ENCODE measurements at places on chromosomes 5 and 9.
A peak's percentile ranks its signal among the peaks of the same experiment; 100 is the strongest.

GRCh38 chr5:122054266-122054665 lies 23.8 kb downstream of the LOX start:
- DNase-seq, result no peak

DNA sequence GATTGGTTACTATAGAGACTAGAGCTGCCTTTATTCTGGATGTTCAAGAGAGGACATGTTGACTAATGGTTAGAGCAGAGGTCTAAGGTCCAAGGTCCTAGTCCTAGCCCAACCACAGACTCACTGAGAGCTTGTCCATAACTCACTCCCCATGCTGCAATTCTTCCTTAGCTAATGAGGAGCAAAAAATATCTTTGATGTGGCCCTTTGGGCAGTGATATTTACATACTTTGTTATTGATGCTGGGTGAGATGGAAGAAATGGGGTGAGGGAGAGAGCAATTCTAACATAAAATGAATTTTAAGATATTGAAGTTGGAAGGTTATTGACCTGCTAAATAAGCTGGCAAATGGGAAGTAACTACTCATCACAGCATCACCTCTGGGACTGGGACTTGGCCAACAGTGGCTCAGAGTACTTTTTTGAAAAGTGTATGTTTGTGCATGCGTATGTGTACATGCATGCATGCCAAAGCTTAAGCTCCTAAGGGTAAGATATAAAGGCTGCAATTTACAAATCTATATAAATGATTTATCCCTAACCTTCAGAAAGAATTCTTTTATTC lies 58.0 kb upstream of the ANKRD55 start:
- no peak for DNase-seq

DNA sequence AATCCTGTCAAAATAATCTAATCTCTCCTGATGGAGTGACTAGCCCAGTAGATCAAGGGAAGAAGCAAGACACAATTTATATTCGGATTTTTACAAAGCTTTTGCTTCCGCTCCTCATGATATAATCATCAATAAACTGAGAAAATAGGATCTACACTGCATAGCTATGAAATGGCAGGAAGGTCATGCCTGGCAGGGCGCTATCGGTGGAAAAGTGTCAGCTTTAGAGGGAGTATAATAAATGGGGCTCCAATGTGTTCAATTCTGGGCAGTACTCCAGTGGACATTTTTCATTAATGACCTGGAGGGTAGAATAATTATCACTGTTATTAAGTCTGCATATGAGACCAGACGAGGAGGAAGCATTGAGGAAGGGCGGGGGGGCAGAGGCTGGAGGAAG lies 1013.3 kb upstream of the DMAC1 start:
- DNase-seq, result no peak

DNA sequence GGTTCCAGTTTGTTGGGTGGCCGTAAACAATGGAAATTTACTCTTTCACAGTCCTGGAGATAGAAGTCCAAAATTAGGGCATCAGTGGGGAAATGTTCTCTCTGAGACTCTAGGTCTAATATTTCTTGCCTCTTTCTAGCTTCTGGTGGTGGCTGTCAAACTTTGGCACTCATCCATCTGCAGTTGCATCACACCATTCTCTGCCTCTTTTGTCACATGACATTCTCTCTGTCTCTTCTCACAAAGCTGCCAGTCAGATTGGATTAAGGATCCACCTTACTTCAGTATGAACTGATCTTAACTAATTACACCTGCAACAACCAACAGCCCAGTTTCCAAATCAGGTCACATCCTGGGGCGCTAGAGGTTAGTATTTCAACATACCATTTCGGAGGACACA lies 222.9 kb upstream of the FTMT start:
- no peak for DNase-seq

DNA sequence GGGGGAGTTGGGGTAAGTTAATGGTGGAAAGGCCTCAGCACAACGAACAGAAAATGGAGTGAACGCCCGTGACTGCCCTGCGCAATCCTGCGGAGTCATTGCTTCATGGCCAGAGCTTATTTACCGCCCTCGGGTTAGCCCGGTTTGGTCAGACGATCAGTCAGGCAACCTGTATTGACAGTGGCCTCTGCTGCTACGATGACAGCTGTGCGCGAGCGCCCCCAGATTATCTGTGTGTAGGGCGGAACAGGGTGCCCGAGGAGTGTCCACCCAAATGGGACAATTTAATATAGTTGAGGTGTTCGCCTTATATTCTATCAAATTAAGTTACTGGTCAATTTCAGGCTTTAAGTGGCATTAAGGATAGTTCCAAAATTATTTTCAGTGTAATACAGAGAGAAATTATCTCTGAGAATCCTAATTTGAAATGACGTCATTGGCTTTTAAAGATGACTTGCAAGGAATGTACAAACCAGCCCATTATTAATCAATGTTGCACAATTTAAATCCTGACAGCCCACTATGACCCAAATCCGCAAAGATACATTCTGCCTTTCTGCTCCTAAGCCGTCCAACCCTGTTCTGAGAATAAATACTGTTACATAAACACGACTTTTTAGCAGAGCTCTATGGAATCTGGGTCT lies 879 bp upstream of the UBQLN1 start:
- peak; percentile 70 for DNase-seq

DNA sequence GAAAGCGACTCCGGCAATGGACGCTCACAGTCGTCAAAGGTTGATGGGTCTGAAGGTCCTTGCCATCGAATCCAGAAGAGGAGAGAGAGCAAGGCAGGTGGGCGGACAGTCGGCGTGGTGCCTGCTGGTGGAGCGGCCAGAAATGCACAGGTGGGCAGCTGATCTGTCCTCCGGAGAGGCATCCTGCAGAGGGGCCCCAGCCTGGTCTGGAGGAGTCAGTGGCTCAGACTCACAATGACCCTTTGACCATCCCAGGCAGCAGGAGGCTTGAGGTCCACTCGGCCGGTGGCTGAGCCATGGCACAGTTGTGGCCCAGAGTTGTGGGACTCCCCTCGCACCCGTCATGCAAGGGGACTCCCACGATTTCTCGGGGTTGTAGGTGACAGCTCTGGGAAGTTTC lies 34.4 kb upstream of the FCN2 start:
- DNase-seq, result no peak

DNA sequence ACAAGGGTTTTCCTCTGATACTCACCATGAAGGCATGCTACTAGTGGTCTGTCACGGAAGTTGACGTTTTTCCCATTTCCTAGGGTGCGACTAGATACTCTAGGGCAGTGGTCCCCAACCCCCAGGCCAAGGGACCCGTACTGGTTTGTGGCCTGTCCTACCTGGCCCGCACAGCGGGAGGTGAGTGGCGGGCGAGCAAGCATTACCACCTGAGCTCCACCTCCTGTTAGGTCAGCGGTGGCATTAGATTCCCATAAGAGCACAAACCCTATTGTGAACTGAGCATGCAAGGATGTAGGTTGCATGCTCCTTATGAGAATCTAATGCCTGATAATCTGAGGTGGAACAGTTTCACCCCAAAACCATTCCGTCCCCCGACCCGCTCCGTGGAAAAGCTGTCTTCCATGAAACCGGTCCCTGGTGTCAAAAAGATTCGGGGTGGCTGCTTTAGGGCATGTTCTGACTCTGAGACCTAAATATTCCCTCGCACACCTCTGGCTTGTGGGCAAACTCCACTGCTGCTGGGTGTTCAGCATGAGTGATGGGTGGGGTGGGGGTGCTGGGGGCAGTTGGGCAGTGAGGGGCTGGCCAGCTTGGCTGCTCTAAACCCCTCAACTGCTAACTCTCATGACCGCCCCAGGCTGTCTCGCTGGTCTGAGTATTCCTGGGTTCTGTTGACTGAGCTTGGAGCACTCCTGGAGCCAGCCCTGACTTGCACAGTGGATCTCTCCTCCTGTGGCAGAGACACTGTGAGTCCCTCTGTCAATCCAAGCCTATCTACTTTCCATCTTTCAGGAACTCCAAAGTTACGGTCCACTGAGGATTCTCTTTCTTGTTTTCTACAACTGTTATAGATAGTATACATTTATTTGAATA lies 78.3 kb upstream of the NEK6 start:
- no peak for DNase-seq

GRCh38 chr9:132609829-132610228 lies 27.4 kb downstream of the BARHL1 start:
- no peak for DNase-seq

GRCh38 chr9:69086312-69086711 lies 50.8 kb downstream of the FXN start:
- no peak for DNase-seq

GRCh38 chr9:7176561-7176960 lies 418.8 kb downstream of the KDM4C start:
- no peak for DNase-seq

DNA sequence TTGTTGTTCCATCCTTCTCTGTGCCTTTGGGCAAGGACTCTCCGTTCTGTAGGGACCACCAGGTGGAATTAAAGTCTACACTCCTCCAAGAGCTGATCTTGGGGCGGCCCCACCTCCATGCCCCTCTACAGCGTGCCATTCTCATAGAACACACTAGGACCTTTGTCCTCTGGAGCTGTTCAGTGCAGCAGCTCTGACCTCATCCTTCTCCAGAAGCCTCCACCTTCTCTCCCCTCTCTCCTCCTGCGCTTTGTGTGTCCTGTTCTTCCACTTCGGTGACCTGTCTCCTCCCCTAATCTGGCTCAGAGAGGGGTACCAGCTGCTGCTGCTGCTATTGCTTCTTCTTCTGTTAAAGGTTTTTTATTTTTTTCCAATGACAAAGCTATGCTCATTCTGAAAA lies 1.8 kb upstream of the MACROH2A1 start:
- no peak for DNase-seq

GRCh38 chr5:170818232-170818631 lies 34.7 kb downstream of the GABRP start:
- no peak for DNase-seq

DNA sequence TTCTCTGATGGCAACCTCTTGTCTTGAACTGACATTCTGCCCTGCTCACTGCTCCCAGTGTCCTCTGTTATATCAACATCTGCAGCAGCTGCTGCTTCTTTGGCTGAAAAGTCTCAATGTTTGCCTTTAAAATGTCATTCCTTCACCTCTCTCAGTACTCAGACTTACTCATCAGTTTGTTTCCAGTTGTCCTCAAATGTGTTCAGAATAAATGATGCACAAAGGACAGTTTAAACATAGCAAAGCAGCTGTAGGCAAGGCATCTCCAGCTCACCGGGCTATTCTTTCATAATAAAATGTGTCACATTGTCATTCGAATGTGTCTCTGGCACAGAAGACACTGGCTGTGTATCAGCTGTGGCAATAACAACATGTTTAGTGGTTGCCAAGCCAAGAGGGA lies 590.9 kb upstream of the ZNF608 start:
- DNase-seq, result no peak

GRCh38 chr9:96008502-96009222 lies 133.2 kb downstream of the ERCC6L2 start:
- DNase-seq, result no peak

GRCh38 chr5:62341783-62342475 lies 35.9 kb downstream of the KIF2A start:
- no peak for DNase-seq

DNA sequence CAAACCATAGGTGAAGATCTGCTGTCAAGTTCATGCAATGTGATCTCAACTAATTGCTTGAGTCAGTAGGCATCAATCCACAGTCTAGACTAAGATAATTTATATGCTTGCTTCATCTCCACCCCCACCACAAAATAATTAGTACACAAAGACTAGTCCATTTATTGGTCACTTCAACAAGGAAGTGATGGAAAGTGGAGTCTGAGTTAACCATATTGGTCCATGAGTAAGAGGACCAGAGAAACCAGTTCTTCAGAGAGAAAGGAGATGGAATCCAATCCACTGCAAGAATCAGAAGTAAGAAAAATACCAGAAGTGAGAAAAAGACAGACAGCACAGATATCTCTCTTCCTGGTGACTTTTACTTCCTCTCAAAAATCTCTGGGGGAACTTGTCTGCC lies 366.5 kb downstream of the CHSY3 start:
- DNase-seq, result no peak

DNA sequence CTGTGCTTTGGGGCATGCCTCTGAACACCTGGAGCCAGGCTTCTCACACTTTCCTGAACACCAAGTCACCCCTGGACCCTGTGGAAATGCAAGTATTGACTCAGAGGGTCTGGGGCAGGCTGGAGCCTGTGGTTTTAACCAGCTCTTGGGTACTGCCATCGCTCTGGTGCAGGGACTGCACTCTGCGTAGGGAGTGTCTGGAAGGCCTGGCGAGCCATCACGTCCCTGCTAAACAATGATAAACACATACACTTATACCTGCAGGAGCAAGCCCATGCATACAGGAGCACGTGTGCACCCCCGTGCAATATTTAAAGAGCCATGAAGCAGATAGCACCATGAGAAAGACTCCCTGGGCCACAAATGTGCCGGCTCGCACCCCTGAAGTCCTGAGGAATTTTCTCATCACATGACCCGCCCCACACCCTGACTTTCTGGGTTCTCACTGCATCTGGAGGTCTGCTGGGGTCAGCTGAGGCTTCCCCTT lies 267.7 kb downstream of the GADD45G start:
- no peak for DNase-seq

- no peak for DNase-seq
Measured at GRCh38 chr5:81146031-81146430, 87.1 kb upstream of the CKMT2 start.

GRCh38 chr9:37163299-37163698 lies 42.9 kb downstream of the ZCCHC7 start:
- no peak for DNase-seq

DNA sequence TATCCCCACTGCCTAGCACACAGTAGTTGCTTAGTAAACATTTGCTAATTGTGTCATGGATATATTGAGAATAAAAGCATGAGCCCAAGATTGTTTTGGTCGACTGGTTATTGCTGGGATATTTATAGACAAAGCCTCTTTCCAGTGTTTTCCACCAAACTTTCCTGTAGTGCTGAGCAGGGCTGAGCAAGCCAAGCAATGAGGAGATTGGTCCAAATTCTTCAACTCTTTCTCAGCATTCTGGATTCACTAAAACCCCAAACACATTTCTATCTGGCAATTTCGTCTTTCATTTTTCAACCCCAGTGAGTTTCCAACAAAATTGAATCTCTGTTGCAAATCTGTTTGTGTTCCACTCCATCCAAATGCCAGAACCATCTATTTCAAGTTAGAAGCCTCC lies 31.9 kb upstream of the TARS1 start:
- DNase-seq, result no peak

DNA sequence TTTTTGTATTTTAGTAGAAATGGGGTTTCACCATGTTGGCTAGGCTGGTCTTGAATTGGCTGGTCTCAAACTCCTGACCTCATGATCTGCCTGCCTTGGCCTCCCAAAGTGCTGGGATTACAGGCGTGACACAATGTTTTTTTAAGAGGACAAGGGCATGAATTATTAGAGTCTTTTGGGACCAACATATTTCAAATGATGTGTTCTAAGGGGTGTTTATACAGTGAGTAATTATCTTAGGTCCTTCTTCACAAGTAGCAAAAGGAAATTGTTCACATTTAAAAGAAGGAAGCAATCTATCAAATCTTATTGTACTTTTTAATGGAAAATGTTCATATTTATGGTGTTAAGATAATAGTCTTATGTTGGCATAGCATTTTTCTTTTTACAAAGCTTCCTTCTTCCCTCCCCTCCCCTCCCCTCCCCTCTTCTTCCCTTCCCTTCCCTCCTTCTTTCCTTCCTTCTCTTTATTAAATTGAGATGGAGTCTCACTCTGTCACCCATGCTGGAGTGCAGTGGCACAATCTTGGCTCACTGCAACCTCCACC lies 6.7 kb downstream of the GNG10 start:
- DNase-seq, result no peak

- no peak for DNase-seq
Measured at GRCh38 chr5:60444661-60445360, 255.2 kb downstream of the DEPDC1B start.

GRCh38 chr9:86807367-86807976 lies 139.8 kb downstream of the GAS1 start:
- DNase-seq, result no peak

GRCh38 chr5:83924171-83924570 lies 203.5 kb upstream of the HAPLN1 start:
- DNase-seq, result no peak

- no peak for DNase-seq
Measured at GRCh38 chr9:107780960-107781359, 291.4 kb upstream of the KLF4 start.
